ENCODE measurements at places on chromosomes 4 and X.

GRCh38 chr4:21470535-21470934 lies 478.0 kb downstream of the KCNIP4 start:
- no peak for DNase-seq

DNA sequence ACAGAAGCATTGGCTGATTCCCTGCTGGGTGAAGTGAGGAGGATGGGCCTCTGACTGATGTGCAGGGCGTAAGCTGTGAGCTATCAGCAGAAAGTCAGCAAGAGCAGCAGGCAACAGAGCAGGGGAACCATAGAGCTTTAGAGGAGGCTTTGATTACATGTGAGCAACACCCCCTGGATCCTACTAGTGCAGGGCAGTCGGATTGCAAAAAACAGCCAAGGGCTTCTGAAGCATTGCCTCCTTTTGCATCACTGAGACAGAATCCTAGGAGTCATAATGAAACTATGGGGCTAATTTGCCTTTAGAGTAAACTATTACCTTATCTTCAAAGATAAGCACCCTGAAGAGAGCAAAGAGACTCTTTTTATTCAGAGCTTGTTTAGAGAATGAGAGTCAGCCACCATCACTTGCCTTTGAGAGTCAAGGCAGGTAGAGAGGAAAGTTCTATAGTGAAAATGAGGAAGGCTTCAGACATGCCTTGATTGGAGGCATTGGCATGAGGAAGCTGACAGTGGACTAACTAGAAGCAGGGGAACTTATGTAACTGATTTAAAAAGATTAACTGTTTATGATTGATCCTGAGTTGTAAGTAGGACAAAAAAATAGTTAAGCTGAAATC lies 420.3 kb downstream of the PDHA2 start:
- no peak for DNase-seq

- DNase-seq, result no peak
Measured at GRCh38 chrX:33465137-33465536, 253.8 kb upstream of the DMD start.

GRCh38 chrX:44580466-44580865 lies 37.8 kb upstream of the FUNDC1 start:
- no peak for DNase-seq

- no peak for DNase-seq
Measured at GRCh38 chr4:5747738-5748375, 36.9 kb downstream of the EVC start.

GRCh38 chr4:162456106-162456505 lies 292.3 kb upstream of the FSTL5 start:
- DNase-seq, result no peak

- no peak for DNase-seq
Measured at GRCh38 chr4:28536124-28536523, 1675.5 kb downstream of the STIM2 start.

DNA sequence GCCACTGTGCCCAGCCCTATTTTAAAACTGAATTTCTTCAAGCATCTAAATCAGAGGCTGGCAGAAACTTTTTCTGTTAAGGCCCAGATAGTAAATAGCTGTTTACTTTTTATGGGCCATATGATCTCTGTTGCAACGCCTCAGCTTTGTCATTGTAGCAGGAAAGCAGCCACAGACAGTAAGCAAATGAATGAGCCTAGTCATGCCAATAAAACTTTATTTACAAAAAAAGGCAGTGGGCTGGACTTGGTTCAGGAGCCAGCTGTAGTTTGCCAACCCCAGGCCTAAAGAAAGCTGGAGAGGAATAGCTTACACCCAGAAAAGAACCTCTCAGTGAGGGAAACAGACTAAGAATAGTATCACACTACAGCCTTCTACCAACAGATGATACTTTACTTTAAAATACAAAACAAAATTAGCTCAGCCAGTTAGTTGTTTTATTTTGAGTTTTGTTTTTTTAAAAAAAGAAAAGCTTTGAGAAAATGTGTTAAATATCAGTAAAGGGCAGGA lies 25.5 kb downstream of the CHST7 start:
- no peak for DNase-seq

DNA sequence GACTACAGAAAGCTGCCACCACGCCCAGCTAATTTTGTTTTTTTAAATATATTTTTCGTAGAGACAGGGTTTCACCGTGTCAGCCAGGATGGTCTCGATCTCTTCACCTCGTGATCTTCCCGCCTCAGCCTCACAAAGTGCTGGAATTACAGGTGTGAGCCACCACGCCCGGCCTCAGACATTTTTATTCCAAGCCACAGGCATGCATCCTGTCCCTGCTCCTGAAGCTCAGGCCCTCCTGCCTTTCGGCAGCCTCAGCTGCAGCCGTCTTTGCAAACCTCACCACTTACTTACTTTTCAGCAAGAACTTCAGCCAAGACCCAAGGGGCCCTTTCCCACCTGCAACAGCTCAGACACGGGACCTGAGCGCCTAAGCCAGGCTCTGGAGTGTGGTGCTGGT lies 26.0 kb downstream of the FAM53A start:
- DNase-seq, result no peak

DNA sequence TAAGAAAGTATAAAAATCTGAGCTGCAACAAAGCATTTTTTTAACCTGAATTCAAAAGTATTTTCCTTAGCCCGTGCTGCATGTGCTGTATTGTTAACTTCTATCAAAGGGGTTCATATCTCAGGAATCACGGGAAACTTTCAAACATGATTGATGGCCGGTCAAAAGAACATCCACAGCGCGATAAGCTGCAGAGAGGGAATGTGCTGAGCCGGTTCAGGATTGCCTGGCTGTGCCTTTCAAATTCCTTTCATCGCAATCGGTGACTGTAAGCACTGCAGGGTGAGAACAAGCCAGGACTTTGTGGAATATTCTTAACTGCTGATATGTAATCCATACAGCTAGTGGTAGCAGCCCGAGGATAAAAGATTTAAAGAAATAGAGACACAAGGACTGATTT lies 210.9 kb upstream of the NOCT start:
- DNase-seq, result no peak

DNA sequence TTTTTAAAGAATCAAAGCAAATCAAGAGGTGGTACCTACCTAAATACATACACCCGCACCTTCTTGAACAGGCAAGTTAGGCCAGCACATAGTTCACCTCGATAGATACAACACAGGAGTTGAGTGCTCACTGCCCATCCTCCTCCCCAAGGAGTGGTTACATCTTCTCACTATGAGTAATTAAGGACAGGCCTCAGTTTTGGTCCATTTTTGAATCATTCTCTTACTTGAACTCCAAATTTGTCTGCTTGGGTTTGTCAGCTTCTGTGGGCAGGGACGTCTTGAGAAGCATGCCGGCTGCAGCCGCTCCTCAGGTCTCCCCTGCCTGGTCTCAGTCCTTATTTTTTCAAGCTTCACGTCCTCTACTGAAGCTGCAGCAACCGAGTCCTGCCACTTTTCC lies 190.6 kb upstream of the RBPJ start:
- DNase-seq, result no peak

GRCh38 chr4:168674077-168674747 lies 177.4 kb downstream of the PALLD start:
- no peak for DNase-seq

GRCh38 chrX:123581586-123581985 lies 151.3 kb downstream of the THOC2 start:
- DNase-seq, result no peak

GRCh38 chr4:156962058-156962358 lies 9.6 kb downstream of the PDGFC start:
- DNase-seq, result no peak

All from T-helper 1 cell (primary cell).